ENCODE measurements at places on chromosomes 7 and 10. TPM values are rescaled to one million over a fixed set of nuclear protein-coding genes. Genes with fewer than 3 reads are reported as not detected.

PI4K2A gene
- 8.6 TPM for polyA plus RNA-seq

NPC1L1 gene
- polyA plus RNA-seq, result 0.51 TPM

AGBL3 gene
- polyA plus RNA-seq, result 1.1 TPM

FEZF1 gene
- not detected for polyA plus RNA-seq

TMEM139 gene
- polyA plus RNA-seq, result 1.7 TPM

NPFFR1 gene
- under 0.01 TPM for polyA plus RNA-seq

KCNMA1 gene
- 5.1 TPM for polyA plus RNA-seq

CYP26C1 gene
- polyA plus RNA-seq, result not detected

GBX1 gene
- polyA plus RNA-seq, result not detected

TEX36 gene
- polyA plus RNA-seq, result not detected

STEAP1 gene
- polyA plus RNA-seq, result 4.3 TPM

SHH gene
- polyA plus RNA-seq, result 0.22 TPM

SKAP2 gene
- polyA plus RNA-seq, result 18.1 TPM

SOSTDC1 gene
- 0.45 TPM for polyA plus RNA-seq

TMEM196 gene
- 0.29 TPM for polyA plus RNA-seq

CAPZA2 gene
- polyA plus RNA-seq, result 72.1 TPM

SH2D4B gene
- polyA plus RNA-seq, result not detected

CALHM3 gene
- polyA plus RNA-seq, result not detected

HABP2 gene
- 0.09 TPM for polyA plus RNA-seq

DRGX gene
- not detected for polyA plus RNA-seq

PTEN gene
- polyA plus RNA-seq, result 106 TPM

TWIST1 gene
- 26.3 TPM for polyA plus RNA-seq

FAM25A gene
- polyA plus RNA-seq, result not detected

CPA2 gene
- polyA plus RNA-seq, result 14.6 TPM

FAM25C gene
- not detected for polyA plus RNA-seq

HERPUD2 gene
- 15.0 TPM for polyA plus RNA-seq

ITPRIP gene
- 7.6 TPM for polyA plus RNA-seq

AGR3 gene
- 3.9 TPM for polyA plus RNA-seq

GIMAP8 gene
- 3.6 TPM for polyA plus RNA-seq

TBL2 gene
- polyA plus RNA-seq, result 10.0 TPM

AVPI1 gene
- 27.8 TPM for polyA plus RNA-seq

HMX3 gene
- polyA plus RNA-seq, result not detected

ZNF438 gene
- polyA plus RNA-seq, result 6.4 TPM

SPDYE2B gene
- polyA plus RNA-seq, result not detected

IPMK gene
- 2.1 TPM for polyA plus RNA-seq

FFAR4 gene
- polyA plus RNA-seq, result 0.22 TPM

ARHGAP12 gene
- polyA plus RNA-seq, result 9.2 TPM

SPRN gene
- 0.18 TPM for polyA plus RNA-seq

PTF1A gene
- 16.2 TPM for polyA plus RNA-seq

DDIT4 gene
- 199 TPM for polyA plus RNA-seq

NPSR1 gene
- polyA plus RNA-seq, result not detected

LDB3 gene
- 0.63 TPM for polyA plus RNA-seq

LIPM gene
- not detected for polyA plus RNA-seq

TLL2 gene
- polyA plus RNA-seq, result 0.09 TPM

NEUROD6 gene
- not detected for polyA plus RNA-seq

SPDYE6 gene
- polyA plus RNA-seq, result 0.16 TPM

ITIH5 gene
- 7.9 TPM for polyA plus RNA-seq

CTAGE15 gene
- not detected for polyA plus RNA-seq

GSTO2 gene
- polyA plus RNA-seq, result 2.1 TPM

TAS2R5 gene
- polyA plus RNA-seq, result 0.24 TPM
